Activated CD8-positive, alpha-beta T cell treated with anti-CD3 and anti-CD28 coated beads for 36 hours (primary cell): ENCODE measurements at places on chromosomes 11 and 22. TPM values are rescaled to one million over a fixed set of nuclear protein-coding genes. Genes with fewer than 3 reads are reported as not detected.

Gene AQP11
- total RNA-seq, result 0.59 TPM

Gene C11orf21
- 2.1 TPM for total RNA-seq

Gene ROBO4
- total RNA-seq, result not detected

Gene CHRM4
- not detected for total RNA-seq

Gene APOA5
- total RNA-seq, result not detected

Gene HORMAD2
- total RNA-seq, result not detected

Gene GNAZ
- 0.56 TPM for total RNA-seq

Gene RFPL3
- not detected for total RNA-seq

Gene OR52H1
- total RNA-seq, result not detected

Gene C22orf15
- total RNA-seq, result 2.1 TPM

Gene GNG3
- not detected for total RNA-seq

Gene TMEM191C
- 2.7 TPM for total RNA-seq

Gene RIMBP3C
- total RNA-seq, result not detected

Gene SCGB1A1
- not detected for total RNA-seq

Gene MN1
- total RNA-seq, result 0.11 TPM

Gene PRAME
- total RNA-seq, result not detected

Gene NRIP3
- total RNA-seq, result 1.1 TPM

Gene TMX2
- 53.1 TPM for total RNA-seq

Gene MMP27
- total RNA-seq, result not detected

Gene ELF5
- total RNA-seq, result not detected

Gene OR52A1
- total RNA-seq, result not detected

Gene KCNE3
- not detected for total RNA-seq

Gene ALDH3B2
- total RNA-seq, result not detected

Gene PATE2
- not detected for total RNA-seq

Gene CDC42EP2
- not detected for total RNA-seq

Gene KLHL35
- 0.77 TPM for total RNA-seq

Gene ZNF214
- not detected for total RNA-seq

Gene NCAM1
- total RNA-seq, result 0.47 TPM

Gene MFRP
- total RNA-seq, result not detected

Gene CD151
- 46.5 TPM for total RNA-seq

Gene PTPRJ
- 23.4 TPM for total RNA-seq

Gene TBC1D10A
- 21.1 TPM for total RNA-seq

Gene RCOR2
- 0.61 TPM for total RNA-seq

Gene OR10D3
- total RNA-seq, result not detected
